ENCODE measurements at places on chromosomes 7 and 10.

GRCh38 chr7:157414702-157415096 lies 77.9 kb downstream of the DNAJB6 start:
- DNase-seq, result no peak

- no peak for DNase-seq
Observed at GRCh38 chr10:79245539-79246208, 101.6 kb upstream of the PPIF start.

DNA sequence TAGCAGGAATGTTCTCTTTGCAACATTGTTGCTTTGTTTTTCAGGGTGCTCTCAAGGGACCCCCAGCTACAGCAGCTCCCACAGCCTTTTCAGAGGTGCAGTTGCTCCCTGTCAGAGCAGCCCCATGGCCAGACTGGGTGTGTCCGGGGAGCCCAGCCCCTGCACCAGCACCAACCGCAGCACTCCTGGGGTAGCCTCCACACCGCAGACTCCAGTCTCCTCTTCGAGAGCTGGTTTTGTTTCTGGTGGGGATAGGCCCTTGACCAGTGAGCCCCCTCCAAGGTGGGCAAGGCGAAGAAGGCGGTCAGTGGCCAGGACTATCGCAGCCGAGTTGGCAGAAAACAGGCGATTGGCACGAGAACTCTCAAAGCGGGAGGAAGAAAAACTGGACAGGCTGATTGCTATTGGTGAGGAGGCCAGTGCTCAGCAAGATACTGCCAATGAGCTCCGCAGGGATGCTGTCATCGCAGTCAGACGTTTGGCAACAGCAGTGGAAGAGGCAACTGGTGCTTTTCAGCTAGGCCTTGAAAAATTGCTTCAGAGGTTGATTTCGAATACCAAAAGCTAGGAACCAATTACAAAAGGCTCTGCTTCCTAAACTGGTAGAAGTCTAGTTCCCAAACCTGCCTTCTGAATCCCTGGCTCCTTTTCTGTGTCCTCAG lies 5.4 kb downstream of the HSPA14 start:
- no peak for DNase-seq

DNA sequence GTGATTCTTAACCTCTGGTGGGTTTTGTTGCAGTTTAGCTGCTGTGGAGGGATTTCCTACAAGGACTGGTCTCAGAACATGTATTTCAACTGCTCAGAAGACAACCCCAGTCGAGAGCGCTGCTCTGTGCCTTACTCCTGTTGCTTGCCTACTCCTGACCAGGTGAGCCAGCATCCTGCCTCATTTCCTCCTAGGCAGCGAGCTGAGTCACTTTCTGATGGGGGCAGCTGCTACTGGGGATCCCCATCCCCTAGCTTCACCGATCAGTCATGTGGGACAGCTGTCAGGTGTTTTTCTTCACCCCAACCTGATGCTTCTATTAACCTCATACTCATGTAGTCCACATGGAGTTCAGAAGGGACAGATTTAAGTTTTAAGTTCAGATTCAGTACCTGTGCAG lies 21.7 kb upstream of the SMO start:
- DNase-seq, result no peak

DNA sequence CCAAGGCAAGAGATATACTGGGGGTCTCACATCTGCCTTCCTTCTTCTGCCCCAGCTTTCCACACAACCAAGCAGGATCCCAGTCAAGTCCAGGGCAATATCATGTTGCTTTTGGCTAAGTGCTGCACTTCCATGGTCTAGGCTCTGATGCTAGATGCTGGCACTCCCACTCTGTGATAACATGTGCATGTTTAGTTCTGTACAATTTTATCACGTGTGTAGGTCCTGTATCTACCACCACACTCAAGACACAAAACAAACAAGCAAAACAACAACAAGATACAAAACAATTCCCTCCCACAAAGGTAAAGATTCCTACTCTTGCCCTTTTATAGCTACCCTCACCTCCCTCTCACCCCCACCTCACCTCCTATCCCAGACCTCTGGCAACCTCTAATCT lies 105.6 kb upstream of the HABP2 start:
- no peak for DNase-seq

DNA sequence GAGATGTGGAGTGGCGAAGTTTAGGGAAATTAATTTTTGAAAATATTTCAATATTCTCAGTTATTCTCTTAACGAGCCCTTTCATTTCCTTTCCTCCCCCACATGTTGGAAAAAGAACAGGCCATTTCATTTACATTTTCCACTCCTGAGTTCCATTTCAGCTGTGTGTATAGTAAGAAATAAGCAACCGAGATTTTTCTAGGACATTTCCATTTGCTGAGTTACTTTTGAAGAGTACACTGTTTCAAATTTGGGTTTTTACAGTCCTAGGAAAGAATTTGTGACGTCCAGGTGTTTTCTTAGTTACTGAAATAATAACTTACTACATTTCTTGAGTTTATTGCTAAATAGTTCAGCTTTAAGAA lies 1.2 kb downstream of the SEPTIN7 start:
- DNase-seq, result no peak

GRCh38 chr10:79424221-79425073 lies 21.0 kb downstream of the ZCCHC24 start:
- DNase-seq, result no peak

DNA sequence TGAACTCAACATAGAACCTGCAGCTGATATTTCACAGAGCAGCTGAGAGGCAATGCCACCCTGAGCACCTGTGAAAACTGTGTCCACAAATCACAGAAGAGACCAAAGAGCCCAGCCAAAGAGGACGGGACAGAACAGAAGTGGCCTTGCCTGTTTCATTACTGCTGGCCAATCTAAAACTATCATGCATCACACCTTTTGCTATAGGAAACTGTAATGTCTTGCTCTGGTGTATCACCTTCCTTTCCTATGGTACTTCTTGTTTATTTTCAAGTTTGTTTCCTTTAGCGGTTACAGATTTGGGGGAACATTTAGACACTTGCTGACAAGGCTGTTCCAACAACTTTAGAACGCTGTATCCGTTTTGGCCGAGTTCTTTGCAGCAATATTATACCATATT lies 80.3 kb downstream of the PIP4K2A start:
- DNase-seq, result no peak

GRCh38 chr10:3131098-3131497 lies 41.5 kb downstream of the PITRM1 start:
- DNase-seq, result no peak

DNA sequence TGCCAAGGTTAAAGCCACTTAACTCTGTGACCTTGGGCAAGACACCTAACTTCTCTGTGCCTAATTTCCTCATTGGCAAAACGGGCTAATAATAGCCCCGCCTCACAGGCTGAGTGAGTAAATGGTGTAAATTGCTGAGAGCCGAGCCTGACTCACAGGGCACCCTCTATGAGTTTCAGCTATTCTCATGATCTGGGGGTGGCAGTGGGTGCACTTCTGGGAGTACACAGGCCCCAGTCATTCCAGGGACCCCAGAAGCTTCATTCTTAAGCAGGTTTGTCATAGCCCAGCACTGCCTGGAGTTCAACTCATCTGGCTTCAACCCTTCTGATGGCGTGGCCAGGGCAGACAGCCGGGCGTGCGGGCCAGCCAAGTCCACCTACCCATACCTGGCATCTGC lies 137.2 kb downstream of the GRID1 start:
- no peak for DNase-seq

- DNase-seq, result no peak
Observed at GRCh38 chr7:131268906-131269305, 58.8 kb upstream of the MKLN1 start.

DNA sequence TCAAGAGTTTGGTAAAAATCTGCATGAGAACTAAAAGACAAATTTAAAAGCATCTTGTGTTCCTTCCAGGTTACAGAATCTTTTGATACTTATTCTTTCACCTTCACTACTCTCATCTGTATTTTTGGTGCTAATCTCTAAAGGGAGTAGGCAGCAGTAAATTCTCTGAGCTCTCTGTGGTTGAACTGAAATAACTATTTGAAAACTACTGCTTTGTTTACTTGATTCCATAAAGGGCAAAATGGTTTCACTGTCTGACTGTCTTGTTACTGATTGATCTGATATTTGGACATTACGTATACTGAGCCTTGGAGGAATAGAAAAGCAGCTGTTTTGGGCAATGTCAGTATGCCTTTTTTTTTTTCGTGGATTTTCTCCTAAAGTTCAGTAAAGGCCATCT lies 103.3 kb downstream of the CHRM2 start:
- DNase-seq, result no peak

DNA sequence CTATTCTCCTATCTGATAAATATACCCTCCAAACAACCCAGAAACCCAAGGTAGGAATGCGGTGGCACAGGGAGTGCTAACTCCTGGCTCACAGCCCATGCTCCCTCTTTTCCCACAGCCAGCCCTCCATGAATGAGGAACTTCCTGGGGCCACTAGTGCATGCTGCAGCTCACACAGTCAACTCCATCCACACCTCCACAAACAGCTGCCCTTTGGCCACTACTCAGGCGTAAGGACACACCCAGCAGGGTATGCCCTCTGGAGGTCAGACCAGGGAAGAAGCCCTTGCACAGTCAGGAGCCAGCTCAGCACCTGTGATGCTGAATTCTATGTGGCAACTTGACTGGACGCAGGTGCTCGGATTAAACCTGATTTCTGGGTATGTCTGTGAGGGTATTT lies 85.2 kb upstream of the PIK3CG start:
- DNase-seq, result no peak

- DNase-seq, result no peak
Observed at GRCh38 chr10:24305551-24306506, 96.9 kb downstream of the KIAA1217 start.

DNA sequence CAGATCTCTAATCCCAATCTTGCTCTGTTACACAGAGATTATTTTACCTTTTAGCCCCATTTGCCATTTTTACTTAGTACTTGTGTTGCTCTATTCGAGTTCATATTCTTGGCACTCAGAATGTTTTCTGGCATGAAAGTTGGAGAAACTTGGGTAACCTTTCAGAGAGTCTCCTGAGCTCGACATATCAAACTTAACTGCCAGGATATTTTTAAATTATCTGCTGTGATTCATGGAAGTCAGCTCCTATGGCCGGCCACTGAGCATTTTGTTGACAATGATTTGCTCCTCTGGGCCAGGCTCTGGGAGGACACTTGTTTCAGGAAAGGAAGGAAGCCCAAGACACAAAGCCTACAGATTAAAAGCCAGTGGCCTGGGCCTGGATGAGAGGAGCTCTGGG lies 396.7 kb downstream of the TNS3 start:
- DNase-seq, result no peak

DNA sequence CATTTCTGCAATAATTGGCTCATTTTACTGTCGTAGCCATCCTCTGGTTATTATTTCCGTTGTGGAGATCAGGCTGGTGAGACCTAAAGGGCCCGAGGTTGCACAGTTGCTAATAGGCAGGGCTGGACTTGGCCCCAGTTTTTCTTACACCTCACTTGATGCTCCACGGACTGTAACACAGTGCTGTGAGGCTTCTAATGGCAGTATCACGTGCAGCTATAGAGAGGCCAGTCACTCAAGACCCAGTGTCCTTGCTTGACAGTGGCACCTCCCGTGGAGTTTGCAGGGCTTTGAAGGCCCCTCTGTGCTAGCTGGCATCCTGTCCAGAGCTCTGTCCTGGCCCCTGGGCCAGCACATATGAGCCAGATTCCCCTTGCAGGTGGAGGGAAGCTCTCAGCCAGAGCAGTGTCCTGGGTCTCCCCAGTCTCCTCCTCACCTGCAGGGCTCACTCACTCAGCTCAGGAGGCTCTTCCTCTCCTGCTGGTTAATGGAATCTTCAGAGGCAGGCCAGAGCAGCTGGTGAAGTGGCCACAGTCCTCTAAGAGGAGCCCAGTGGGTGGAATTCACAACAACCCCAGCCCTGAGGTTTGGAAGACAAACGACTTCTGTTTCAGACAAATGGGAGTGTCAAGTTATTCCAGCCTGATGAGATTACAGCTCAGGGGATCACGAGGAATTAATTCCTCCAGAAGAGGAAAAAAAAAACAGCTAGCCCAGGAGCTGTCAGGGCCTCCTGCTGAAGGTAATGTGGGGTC lies 114.2 kb upstream of the FAM180A start:
- no peak for DNase-seq

DNA sequence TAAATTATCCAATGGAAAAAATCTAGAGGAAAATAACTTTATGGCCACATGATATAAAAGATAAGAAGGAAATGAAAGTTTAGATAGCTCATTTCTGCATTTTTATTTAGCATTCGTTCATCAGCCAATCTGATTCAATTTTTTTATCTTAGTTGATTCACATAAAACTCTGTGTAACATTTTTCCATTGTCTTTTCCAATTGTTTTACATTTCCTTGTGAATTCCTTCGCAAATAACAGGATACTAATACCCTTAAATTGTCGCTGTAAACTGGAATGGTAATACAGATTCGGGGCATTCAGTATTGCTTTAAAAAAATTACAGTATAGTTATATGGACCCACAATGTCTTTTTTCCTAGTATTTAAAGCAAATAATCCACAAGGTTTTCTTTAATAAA lies 136.4 kb downstream of the CUBN start:
- no peak for DNase-seq

GRCh38 chr7:106493041-106493731 lies 167.8 kb downstream of the CCDC71L start:
- DNase-seq, result no peak

DNA sequence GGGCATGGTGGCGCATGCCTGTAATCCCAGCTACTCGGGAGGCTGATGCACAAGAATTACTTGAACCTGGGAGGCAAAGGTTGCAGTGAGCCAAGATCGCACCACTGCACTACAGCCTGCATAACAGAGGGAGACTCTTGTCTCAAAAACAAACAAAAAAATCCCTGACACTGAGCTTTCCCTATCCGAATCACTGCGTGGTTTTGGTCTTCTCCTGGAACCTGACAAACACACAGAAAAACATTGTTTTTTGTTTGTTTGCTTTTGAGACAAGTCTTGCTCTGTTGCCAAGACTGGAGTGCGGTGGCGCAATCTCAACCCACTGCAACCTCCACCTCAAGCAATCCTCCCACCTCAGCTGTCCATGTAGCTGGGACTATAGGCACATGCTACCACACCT lies 50.4 kb upstream of the PTPRN2 start:
- no peak for DNase-seq

- no peak for DNase-seq
Observed at GRCh38 chr10:5888843-5889623, 660 bp downstream of the ANKRD16 start.

GRCh38 chr10:16259726-16260125 lies 177.1 kb upstream of the PTER start:
- no peak for DNase-seq

GRCh38 chr7:129143724-129144094 lies 798 bp upstream of the TSPAN33 start:
- no peak for DNase-seq

GRCh38 chr10:14660831-14661230 lies 113.9 kb downstream of the FAM107B start:
- no peak for DNase-seq

- DNase-seq, result no peak
Observed at GRCh38 chr7:150648353-150649079, 16.3 kb upstream of the GIMAP6 start.

All from cortex of kidney (tissue), 1 donor.